ENCODE measurements at places on chromosomes 1 and 21.

DNA sequence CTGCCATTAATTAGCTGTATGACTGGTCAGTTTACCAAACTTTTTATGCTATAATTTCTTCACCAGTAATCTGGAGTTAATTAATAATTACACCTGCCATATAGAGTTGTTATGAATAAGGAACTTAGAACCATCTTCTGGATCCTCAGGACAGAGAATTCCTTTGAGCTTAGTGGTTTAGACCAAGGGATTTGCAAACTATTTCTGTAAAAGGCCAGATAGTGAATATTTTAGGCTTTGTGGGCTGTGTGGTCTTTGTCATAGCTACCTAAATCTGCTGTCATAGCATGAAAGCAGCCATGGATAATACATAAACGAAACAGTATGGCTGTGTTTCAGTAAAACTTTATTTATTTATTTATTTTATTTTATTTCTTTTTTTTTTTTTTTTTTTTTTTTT, 9.0 kb downstream of the TIMM17A start:
- no peak for DNase-seq

DNA sequence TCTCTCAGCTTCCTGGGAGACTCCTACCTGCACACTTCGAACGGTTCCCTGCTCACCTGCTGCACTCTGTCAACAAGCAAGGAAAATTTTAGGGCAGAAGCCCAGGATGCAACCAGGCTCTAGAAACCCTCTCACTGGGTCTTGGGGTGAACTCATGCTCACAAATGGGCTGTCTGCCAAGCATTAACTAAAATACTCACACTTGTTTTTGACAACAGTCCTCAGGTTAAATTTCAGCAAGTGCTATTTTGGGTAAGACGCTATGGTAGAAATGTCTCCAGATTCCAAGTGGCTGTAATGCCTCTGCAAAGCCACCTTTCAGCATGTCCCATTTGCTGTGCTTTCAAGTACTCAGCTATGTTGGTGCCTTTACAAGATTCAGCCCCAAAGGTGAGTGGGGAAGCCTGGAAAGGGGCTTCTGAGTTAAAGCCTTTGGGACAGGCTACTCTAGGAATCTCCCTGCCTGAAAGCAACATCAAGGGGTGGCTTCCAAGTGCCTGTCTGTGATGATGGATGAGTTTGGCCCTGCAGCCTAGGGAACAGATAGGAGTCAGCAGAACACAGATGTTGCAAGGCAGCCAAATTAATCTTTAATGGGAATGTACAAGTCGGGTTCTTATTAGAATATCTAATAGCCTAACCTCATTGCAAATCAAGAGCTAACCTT, 211.9 kb upstream of the SPAG17 start:
- DNase-seq = no peak

GRCh38 chr1:202798260-202798659, 10.0 kb downstream of the KDM5B start:
- no peak for DNase-seq

- no peak for DNase-seq
These were observed 1046.7 kb upstream of the B3GALT2 start for GRCh38 chr1:194233069-194233468.

DNA sequence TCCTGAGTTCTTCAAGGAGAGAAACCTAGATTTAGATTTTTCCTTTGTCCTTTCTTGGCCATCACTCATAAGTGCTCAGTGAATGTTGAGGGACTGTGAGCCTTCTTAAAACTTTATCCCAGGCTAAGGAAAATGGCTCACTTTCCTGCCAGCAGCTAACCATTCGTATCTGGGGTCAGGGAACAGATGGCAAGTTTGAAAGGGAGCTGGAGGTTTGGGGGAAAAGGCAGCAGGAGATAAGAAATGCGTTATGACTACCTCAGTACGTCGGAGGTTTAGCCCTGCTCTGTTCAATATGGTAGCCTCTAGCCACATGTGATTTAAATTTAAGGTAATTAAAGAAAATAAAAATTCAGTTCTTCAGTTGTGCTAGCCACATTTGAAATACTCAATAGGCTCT, 13.3 kb downstream of the RRP15 start:
- DNase-seq = no peak

DNA sequence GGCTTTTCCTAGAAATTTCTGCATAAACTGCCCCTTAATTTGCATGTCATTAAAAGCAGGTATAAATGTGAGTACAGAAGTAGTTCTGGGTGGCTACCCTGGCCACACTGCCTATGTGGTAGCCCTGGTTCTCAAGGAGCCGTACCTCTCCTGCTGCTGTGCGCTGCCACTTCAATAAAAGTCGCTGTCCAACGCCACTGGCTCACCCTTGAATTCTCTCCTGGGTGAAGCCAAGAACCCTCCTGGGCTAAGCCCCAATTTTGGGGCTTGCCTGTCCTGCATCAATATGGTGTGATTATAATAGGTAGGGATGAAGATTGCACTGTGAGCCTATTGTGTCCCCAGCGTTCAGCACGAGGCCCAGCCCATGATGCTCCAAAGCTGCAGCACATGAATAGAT, 65.6 kb upstream of the C1orf174 start:
- DNase-seq = no peak

DNA sequence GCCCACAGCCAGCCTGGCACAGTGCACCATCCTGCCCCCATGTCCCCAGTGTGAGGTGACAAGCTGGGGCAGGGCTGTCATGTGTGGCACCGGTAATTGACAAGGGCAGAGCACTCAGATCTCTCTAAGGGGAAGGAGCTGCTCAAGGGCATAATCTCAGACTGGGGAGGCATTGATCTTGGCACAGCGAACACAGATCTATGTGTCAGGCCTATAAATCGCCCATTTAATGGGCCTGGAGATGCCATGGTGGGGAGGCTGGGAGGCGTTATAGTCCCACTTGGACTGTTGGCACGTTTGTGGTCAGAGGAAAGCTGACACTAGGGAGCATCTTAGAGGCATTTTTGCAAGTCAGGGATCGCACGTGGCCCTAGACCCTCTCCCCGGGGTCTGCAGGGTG, 594.1 kb downstream of the PTPRU start:
- DNase-seq = no peak
